Colonic mucosa (tissue), 4 donors: ENCODE measurements at places on chromosomes 16 and 17. TPM values are rescaled to one million over a fixed set of nuclear protein-coding genes. Genes with fewer than 3 reads are reported as not detected.
A peak's percentile ranks its signal among the peaks of the same experiment; 100 is the strongest.

Gene OR3A2
- total RNA-seq, result not detected

- DNase-seq, result peak; percentile 25
- H3K4me3 ChIP-seq, result no peak overlapping the region
- H3K36me3 ChIP-seq, result no peaks in the 10 kb centered on the region
- peak overlapping the region; percentile 18 for H3K27ac ChIP-seq
These were observed 55.5 kb downstream of the SNX11 start for GRCh38 chr17:48162946-48163506.

GRCh38 chr17:60142872-60143499 lies 6.8 kb upstream of the CA4 start:
- no peak overlapping the region for H3K4me3 ChIP-seq
- DNase-seq, result peak; percentile 94
- peak overlapping the region; percentile 27 for H3K27ac ChIP-seq
- H3K4me1 ChIP-seq, result peaks cover 12% of the 10 kb centered on the region
- peaks cover 32% of the 10 kb centered on the region for H3K27me3 ChIP-seq
- H3K36me3 ChIP-seq, result no peaks in the 10 kb centered on the region

- peaks cover 26% of the 10 kb centered on the region for H3K4me1 ChIP-seq
- no peak overlapping the region for H3K27ac ChIP-seq
- no peak for DNase-seq
- no peaks in the 10 kb centered on the region for H3K27me3 ChIP-seq
These were observed 2.7 kb downstream of the TLCD1 start for GRCh38 chr17:28723159-28723835.

DNA sequence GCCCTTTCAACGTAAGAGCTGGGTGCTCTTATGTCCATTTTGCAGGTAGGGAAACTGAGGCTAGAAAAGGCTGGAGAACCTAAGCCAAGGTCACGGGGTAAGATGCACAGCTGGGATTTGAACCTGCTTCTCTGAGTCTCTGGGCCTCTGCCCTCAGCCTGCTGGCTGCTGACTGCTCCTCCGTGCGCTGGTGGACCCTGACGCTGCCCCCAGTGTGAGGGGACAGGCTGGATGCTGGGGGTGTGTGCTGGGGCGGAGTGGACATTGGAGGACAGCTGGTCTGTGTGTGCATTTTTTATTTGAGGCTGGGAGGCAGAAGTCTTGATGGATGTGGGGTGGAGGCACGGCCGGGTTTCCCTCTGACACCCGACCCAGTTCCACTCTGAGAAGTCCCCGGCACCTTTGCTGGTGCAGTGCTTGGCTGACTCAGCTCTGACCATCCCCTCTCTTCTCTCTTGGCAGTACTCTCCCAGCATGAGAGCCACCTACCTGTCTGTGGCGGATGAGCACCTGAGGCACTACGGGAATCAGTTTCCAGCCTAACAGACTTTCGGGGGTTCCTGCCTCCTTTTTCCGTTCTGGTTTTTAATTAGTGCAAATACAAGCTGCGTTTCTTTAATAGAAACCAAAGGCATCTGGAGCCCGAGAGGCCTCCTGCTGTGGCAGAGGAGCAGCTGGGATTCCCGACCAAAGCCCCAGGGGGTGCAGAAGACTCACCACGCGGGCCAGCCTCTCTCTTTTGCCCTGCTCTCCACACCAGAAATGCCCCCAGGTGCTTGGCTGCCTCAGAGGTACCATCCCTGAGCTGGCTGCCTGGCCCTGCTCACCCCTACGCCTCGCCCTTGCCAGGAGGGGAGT lies 14.1 kb upstream of the DNAI2 start:
- H3K4me1 ChIP-seq, result no peaks in the 10 kb centered on the region
- H3K27ac ChIP-seq, result no peak overlapping the region
- H3K4me3 ChIP-seq, result no peak overlapping the region
- no peak for DNase-seq

DNA sequence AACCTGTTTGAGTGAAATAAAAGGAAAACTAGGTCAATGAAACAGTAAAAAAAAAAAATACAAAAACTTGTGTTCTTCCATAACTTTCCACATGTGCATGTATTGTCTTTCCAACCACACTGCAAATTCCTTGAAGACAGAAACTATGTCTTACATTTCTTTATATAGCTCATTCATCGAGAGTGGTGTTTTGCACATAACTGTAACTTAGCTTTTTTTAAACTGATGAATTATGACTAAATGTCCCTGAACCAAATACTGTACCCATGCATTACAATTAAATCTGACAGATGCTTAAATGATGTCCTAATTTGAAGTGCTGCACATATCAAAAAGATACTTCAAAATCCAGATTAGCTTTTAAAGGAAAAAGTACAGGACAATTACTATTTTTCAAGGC lies 50.1 kb downstream of the BRIP1 start:
- no peaks in the 10 kb centered on the region for H3K36me3 ChIP-seq
- no peak overlapping the region for H3K4me3 ChIP-seq
- no peaks in the 10 kb centered on the region for H3K27me3 ChIP-seq
- no peaks in the 10 kb centered on the region for H3K4me1 ChIP-seq
- DNase-seq, result no peak

Gene ODAD4
- 0.15 TPM for total RNA-seq

GRCh38 chr17:81701288-81702071 lies 1.7 kb upstream of the MRPL12 start:
- H3K4me3 ChIP-seq, result peak overlapping the region; percentile 83
- peaks cover 20% of the 10 kb centered on the region for H3K4me1 ChIP-seq
- DNase-seq, result no peak
- no peaks in the 10 kb centered on the region for H3K36me3 ChIP-seq
- no peaks in the 10 kb centered on the region for H3K27me3 ChIP-seq

DNA sequence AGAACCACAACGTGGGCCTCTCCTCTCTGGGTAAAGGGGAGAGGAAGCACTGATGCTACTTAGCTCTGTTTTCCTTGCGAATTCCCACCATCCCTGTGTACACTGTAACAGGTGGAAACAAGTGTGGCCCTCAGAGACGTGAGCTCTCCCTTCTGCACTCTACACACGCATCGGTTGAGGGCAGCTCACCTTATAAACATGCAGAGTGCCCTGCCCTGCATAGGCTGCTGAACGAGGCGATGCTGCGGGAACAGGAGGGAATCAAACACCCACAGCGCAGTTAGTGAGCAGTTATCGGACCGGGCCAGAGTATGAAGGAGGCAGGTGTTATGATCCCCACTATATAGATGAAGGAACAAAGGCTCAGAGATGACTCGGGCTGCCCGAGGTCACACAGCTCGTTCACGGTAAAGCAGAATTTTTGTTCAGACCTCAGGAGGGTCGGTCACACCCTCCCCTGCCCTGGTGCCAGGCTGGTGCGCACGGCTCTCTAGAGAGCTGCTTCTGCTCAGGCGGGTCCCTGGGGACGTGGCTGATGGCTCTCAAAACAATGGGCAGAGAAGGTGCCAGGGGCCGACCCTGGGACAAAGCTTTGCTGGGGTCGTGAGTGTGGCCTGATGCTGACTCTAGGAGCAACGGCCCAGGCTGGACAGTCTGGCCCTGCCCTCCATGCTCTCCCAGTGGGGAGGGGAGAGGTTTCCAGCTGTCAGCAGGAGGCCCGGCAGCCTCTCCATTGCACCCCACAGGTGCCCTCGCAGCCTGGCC lies 68.5 kb downstream of the RPH3AL start:
- H3K36me3 ChIP-seq, result no peaks in the 10 kb centered on the region
- no peaks in the 10 kb centered on the region for H3K27me3 ChIP-seq
- DNase-seq, result no peak
- H3K4me1 ChIP-seq, result no peaks in the 10 kb centered on the region
- no peak overlapping the region for H3K4me3 ChIP-seq
- no peak overlapping the region for H3K27ac ChIP-seq

Gene SLC38A7
- 10.8 TPM for total RNA-seq

Gene ATP2A3
- total RNA-seq, result 197 TPM

DNA sequence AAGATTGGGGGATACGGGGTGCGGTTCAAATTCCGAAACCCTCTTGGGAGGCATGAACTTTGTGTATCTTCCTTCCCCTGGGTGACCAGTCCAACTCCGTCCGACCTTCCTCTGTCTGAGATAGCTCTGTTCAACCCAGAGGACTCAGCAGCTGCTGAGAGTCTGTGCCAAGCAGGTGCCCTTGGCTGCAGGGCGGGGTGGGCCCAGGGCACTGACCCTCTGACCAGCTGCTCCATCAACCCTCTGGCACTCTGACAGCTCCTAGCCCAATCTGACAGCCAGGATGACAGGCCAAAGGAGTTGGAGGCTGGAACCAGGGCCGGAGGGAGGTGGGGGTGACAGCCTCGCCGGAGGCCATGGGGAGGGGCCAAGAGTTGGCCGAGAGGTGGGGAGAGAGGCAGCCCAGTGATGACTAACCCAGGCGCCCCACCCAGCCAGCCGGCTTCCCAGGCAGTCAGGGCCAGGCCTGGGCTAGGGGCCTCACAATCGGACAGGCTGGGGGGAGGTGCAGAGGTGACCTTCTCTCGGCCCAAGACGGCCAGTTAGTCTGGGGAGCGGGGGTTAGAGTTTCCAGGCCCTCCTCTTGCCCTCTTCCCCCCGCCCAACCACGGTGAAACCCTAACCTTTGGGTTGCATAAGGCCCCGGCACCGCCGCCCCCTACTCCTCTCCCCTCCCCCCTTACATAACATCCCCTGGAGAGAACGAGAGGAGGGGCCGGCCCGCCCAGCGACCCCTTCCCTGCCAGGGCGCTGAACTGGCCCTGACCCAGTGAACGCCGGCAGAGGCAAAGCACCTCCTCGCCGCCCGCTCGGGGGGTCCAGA lies 5.0 kb upstream of the TLCD2 start:
- peak overlapping the region; percentile 98 for H3K27ac ChIP-seq
- peak; percentile 87 for DNase-seq
- H3K4me3 ChIP-seq, result peak overlapping the region; percentile 93
- H3K27me3 ChIP-seq, result no peaks in the 10 kb centered on the region
- peaks cover 25% of the 10 kb centered on the region for H3K4me1 ChIP-seq
